ENCODE measurements at places on chromosomes 11 and 22.

GRCh38 chr22:34608540-34609115 lies 457.3 kb upstream of the ISX start:
- DNase-seq = no peak

DNA sequence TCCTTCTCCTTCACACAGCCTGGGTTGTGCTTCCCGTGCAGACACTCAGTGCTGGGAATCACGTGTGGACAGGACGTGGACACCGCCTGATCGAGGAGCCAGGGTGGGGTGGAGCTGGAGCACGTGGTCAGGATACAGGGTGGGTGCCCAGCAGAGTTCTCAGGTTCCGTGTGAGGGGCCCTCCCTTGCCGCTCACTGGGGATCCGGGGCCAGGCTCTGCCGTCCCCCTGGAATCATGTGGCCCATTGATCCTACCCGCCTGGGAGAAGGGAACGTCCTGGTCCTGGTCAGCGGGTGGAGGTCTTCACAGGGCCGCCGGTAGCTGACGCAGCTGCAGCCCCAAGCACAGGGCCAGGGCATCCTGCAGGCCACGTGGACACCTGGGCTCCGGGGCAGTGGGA lies 397.7 kb downstream of the TBC1D22A start:
- DNase-seq = no peak

DNA sequence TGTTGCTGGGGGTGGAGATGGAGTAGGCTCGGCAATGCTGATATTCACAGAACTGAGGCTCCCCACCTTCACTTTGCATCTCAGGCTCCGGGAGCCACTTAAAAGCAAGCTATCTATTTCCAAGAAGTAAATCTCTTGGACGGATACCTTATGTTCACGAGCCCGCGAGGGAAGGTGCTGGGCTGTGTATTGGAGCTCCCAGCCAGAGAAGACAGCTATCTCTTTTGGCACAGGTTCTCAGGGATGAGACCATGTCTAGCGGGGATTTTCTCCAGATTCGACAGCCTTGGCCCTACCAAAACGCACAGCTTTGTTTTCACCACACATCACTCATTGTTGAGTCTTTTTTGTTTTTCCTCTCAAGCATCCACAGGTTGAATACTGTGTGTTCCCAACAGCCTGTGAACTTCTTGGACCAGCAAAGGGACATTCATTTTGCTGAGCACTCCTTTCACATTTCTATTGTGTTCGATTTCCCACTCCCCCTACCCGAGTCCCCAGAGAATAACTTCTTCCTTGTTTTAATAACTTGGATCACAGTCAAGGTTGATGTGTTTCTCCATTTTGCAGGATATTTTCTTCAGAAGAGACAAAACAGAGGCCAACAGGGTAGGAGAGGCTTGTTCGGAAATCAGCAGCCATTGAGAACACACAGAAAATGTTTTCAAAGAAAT lies 23.3 kb downstream of the WT1 start:
- DNase-seq = no peak

GRCh38 chr11:104120493-104121137 lies 43.3 kb downstream of the PDGFD start:
- DNase-seq = no peak

DNA sequence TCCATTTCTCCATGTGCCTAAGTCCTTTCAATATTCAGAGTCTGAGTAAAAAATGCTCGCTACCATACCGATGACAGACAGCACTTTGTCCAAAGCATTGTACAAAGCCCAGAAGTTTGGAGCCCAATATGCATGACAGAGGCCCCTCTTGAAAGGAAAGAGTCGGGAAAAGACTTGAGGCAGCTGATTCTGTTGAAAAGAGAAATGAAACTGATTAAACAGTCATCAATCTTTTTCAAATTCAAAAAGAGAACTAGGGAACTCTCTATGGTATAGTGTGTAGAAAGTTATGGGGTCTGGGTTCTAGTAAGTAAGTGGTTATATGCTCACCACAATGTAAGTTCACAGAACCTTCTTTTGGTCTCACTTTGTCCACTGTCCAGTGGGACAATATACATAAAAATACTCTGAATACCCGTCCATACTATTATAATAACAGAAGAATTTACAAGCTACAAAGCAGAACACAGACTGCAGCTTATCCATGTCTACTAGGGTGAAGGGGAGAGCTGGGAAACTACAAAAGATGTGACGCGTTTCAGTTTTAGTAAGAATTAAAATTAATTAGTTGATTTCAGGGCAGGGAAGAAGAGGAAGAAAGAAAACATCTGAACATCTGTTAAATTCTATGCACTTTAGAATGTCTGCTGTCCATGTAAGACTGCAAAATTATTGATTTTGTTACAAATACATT lies 26.7 kb downstream of the ALG8 start:
- no peak for DNase-seq

- no peak for DNase-seq
These were observed 33.8 kb downstream of the DNHD1 start for GRCh38 chr11:6530848-6531247.

- DNase-seq = no peak
These were observed 41.0 kb downstream of the KDM2A start for GRCh38 chr11:67160045-67160444.

- DNase-seq = no peak
These were observed 33.7 kb downstream of the BTBD10 start for GRCh38 chr11:13429288-13429687.

GRCh38 chr22:35478633-35479107 lies 62.0 kb upstream of the RASD2 start:
- no peak for DNase-seq

DNA sequence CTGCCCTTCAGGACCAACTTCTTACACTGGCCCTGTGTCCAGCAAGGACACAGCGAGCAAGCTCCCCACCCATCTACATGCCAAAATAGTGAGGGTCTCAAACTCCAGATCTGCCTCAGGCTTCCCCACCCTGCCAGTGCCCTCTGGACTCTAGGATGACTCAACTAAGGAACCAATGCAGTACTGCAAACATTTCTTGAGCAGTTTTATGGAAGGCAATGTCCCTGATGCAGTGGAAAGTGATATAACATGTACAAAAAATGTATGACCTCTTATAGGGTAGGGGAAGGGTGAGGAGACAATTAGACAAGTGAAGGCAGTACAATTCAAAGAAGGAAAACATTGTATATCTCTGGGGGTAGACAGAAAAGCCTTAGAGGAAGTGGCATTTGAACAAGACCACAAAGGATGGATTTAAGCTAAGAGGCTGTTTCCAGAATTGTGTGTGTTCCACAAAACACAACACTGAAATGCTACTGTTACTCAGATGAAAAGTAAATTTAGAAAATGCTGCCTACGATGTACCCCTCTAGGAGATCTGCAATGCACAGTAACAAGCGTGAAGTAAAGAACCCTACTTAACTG lies 47.3 kb downstream of the RAB30 start:
- DNase-seq = no peak

DNA sequence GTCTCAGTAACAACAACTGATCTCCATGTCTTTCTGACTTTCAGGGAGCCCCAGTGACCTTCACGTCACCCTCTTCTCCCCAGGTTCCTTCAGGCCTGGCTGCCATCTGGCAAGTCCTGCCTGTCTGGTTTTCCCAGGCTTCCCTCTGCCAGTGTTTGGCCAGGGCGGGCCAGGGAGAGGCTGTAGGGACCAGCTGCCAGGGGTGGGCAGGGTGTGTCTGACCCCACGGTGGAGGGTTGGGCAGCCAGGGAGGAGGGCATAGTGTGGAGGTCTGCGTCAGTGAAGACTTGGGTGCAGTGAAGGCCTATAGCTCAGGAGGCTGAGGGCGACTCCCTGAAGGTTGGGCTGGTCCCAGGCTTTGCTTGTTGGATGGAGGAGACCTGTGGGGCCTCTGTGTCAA lies 11.9 kb upstream of the MRGPRX2 start:
- no peak for DNase-seq

DNA sequence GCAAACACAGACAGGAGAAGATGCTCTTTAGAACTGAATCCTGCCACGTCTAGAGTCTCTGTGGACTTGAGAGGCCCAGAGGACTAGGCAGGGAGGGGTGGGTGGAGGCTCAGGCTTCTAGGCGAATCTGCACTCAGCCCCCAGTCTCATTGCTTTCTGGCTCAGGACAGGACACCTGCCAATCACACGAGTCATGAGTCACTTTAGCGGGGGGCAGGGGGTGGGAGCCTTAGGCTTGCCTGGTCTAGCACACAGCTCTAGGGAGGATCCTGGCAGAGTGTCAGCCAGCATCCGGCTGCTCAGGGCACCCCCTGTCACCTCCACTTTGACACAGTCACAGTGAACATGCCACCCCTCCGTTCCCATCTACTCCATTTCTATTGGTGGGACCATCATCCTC lies 167.7 kb downstream of the CEP164 start:
- no peak for DNase-seq

- no peak for DNase-seq
These were observed 164.5 kb downstream of the STK33 start for GRCh38 chr11:8429483-8429882.

- DNase-seq = no peak
These were observed 904.2 kb upstream of the RAG2 start for GRCh38 chr11:37502202-37502601.

GRCh38 chr22:24361976-24362646 lies 65.3 kb upstream of the ADORA2A start:
- DNase-seq = no peak

GRCh38 chr11:47854667-47855066 lies 6.5 kb upstream of the NUP160 start:
- DNase-seq = no peak

DNA sequence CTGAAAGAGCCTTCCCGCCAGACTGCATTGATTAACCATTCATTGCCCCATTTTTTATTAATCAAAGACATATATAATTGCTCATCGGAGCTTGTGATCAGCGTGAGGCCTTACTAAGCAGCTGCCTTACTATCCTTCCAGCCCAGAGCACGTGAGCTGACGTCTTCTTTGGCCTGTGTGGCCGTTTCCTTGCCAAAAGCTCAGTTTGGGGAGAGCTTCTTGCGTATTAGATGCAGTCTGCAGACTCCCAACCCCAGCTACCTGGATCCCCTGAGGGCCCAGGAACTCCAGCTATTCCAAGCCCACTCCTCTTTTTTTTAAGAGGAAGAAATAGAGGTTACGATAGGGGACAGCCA lies 784 bp upstream of the SLC43A3 start:
- DNase-seq = no peak

DNA sequence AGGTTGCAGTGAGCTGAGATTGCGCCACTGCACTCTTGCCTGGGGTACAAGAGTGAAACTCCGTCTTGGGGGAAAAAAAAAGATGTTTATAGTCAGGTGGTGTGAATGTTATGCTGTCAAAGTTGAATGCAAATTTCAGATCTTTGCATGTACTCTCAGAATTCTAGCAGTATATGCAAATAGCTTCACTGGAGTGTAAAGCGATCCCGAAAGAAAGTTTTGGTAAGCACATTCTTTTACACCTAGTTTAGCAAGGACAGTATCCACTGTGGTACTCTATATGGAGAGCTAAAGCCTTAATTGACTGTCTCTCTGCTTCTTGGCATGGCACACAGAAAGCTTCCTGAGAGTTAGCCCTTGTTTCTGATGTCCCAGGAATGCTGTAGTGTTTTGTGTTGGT lies 4.0 kb downstream of the JAM3 start:
- no peak for DNase-seq

DNA sequence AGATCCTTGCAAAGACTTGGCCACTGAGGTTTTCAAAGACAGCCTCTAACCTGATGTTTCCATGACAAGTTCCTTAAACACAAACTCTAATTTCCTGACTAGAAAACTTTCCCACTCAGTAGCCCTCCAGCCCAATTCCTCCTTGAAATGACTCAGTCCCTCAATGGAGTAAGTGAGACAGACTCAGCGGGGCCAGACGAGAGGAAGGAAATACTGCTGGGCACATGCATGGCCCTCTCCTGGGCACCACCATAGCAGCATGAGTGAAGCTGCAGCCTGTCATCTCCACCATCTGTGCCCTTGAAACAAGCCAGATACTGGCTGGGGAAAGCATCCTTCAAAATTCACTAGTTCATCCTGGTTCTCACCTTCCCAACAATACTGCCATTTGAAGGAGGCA lies 76.2 kb upstream of the GDPD4 start:
- no peak for DNase-seq

DNA sequence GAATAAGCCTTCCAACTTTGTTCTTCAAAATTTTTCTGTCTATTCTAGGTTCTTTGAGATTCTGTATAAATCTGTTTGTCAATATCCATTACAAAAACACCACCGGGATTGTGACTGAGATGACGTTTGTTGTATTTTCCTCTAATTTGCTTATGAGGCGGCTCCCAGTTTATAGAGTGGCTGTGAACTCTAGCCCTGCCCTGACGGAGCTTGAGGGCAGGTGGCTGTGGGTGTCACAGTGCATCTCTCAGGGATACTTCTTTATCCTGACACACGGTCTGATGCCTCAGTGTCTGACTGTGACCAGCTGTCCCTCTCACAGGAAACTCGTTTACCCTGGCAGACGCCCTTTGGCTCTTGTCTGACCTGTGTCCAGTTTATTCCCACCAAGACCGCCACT lies 53.7 kb upstream of the ATXN10 start:
- no peak for DNase-seq

GRCh38 chr11:111777094-111778046 lies 11.2 kb upstream of the PPP2R1B start:
- no peak for DNase-seq

GRCh38 chr11:15166204-15166603 lies 51.5 kb downstream of the INSC start:
- no peak for DNase-seq

DNA sequence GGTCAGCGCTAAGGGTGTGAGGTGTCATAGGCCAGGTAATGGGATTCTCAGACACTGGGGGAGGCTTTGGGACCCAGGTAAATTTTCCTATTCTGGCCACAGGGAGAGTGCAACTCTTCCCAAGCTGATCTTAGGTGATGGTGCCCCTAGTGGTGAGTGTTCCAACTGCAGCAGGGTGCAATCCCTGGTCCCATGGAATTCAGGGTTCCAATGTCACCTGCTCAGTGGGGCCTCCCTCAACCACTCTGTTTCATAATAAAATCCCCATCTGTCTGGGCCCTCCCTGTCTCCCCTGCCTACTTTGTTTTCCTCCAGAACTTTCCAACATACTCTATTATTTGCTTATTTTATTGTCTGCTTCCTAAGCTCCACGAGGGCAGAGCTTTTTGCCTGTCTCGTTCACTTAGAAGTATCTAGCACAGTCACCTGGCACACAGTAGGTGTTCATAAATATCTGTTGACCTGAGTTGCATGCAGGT lies 2.9 kb upstream of the SGSM1 start:
- DNase-seq = peak; percentile 17

DNA sequence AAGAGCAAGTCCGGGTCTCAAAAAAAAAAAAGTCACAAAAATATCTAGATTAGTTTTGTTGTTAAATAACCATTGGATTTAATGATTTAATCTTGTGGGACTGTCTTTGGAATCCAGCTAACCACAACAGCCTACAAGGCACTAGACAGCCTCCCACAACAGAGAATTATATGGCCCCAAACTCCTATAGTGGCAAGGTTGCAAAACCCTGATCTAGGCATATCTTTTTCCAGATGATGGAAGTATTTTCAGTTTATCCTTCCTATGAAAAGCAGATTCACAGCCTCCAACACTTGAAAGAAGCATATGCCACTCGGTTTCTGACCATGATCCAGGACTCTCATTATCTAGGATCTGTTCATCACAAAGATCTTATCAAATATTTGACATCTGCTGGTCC lies 5.4 kb upstream of the C11orf87 start:
- DNase-seq = no peak
